ENCODE measurements at places on chromosomes 3 and 15.

GRCh38 chr3:4759689-4760312 lies 219.4 kb upstream of the BHLHE40 start:
- no peak for DNase-seq

GRCh38 chr3:146227486-146227885 lies 23.4 kb downstream of the PLSCR4 start:
- DNase-seq = no peak

DNA sequence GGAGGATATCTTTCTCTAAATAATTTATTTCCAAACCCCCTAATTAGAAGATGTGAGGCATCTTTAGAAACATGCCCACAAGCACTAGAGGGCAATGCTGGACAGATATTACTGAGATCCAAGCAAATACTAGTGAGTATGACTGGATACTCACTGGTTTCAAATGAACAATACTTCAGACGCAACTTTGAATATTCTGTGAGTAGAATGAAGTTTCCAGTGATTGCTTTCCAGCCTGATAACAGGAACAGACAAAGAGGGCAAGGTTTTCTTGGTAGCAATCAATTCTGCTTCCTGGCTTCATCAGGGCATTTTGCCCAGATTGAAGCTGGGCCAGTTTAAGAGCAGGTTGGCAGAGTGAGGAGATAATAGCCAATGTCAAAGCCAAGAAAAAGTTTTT lies 442.6 kb upstream of the PDZRN3 start:
- no peak for DNase-seq

DNA sequence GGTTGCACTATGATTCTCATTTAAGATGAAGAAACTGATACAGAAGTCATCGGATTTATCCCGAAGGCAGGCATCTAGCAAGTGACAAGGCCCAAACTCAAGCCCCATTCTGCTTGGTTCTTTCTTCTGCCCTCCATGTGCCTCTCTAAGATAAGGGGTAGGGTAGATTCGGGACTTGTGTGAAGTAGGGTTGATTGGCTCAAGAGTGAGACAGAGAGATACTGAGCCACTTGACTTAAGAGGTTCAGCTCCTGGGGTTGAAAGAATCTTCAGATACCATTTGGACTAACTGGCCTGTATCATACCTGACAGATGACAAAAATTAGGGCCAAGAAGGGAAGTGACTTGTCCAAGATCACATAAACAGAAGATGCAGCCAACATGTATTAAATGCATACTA lies 891 bp downstream of the RFT1 start:
- no peak for DNase-seq

DNA sequence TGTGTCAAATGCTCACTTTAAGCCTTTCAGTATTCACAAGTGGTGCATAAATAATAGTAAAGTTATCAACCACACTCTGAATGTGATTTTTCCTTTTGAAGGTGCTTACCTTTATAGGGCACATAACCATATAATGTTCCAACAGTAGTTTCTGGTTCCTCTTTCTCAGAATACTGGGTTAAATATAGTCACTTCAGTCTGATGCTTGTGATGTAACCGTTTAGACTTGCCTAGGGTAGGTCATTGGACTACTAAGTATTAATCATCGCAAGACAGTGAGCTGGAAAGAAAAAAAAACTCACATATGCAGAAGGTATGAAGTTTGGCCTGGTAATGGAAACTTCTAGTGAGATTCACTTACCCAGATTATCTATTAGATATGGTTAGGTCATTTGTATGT lies 1.9 kb downstream of the KBTBD8 start:
- no peak for DNase-seq

Measured in ovary (tissue), 10 donors.